ENCODE measurements at places on chromosomes 4 and X.

- DNase-seq: no peak
Observed at GRCh38 chrX:14026121-14026520, 3.6 kb downstream of the GEMIN8 start.

DNA sequence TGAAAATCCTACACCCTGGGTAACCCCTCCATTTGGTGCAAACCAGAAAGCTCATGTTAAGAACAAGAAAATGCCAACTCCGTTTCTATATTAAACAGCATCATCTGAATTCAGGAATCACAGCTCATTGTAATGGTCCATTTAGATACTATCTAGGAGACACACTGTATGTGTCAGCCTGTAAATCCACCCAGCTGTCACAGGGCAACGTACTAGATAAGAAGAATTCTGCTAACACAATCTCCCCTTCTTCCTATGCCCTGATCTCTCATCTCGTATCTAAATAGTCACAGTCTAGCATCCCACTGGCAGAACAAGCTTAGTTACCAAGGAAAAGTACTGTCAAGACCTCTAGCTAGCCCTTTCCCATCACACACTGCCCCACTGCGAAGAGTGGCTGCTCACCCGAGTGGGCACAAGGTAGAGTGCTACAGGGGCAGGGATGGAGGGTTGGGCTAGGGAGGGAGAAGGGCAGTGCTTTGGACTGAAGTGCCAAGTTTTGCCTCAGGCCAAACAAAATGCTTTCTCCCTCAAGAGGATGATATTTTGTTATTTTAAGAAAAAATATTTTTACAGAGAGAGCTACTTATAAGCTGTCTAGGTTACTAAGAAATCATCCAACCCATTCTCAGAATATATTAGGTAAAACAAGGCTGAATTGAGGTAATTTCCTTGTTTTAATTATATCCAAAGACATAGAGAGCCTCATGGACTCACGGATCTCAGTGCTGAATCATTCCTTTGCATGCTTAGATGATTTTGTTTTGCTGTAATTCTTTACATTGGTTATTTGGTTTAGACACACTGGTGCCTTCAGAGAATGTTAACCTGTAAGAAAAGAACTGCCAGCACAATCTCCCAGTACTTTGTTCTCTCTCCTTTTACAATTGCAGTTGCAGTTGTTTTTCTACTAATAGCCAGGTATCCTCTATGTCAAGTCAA is 196.6 kb downstream of the PRDM5 start:
- DNase-seq: peak; percentile 48

DNA sequence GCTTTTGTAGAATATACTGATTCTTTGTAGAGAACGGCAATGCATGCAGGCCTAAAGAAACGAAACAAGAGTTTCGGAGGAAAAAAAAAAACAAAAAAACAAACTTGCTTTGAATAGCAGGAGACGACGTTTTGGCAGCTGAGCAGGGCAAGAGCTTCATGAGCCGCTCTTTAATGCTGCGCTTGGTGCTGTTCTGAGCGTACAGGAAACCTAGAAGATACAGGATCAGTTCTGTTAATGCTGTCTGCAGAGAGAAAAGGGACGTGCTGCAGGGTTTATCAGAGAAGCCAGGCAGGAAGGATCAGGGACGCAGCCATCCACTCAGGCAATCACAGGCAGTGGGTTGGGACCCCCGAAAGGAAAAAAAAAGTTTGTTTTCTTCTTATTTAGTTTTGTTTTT is 182.2 kb downstream of the PACRGL start:
- no peak for DNase-seq

DNA sequence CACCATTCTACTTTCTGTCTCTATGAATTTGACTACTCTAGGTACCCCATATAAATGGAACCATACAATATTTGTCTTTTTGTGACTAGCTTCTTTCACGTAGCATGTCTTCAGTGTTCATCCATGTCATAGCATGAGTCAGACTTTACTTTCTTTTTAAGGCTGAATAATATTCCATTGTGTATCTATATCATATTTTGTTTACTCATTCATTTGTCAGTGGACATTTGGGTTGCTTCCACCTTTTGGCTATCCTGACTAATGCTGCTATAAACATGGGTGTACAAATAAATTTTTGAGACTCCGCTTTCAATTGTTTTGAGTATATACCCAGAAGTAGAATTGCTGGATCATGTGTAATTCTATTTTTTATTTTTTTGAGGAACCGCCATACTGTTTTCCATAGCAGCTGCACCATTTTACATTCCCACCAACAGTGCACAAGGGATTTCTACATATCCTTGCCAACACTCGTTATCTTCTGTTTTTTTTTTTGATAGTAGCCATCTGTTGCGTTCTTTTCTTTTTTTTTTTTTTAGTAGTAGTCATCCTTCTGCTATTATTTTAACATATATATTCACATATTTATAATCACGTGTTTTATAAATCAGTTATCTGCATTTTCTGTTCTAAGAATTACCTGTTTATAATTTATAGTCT is 158.0 kb upstream of the MED14 start:
- no peak for DNase-seq

DNA sequence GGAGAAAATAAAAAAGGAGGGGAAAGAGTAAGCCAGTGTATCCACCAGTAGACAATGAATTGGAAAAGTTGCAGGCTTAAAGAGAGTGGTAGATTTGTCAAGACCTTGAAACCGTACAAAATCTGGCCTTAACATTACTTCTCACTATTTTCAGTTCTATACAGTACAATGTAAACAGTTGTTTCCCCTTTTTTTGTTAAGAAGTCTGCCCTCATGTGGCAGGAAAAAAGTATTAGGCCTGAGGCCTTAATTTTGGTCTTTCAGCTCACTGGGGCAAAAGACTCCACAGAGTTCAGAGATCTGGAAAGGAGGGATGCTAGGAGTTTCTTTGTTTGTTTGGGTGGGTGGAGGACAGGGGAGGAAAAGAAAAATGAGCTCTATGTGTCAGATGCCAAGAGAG is 92.8 kb upstream of the CCDC160 start:
- peak; percentile 53 for DNase-seq

DNA sequence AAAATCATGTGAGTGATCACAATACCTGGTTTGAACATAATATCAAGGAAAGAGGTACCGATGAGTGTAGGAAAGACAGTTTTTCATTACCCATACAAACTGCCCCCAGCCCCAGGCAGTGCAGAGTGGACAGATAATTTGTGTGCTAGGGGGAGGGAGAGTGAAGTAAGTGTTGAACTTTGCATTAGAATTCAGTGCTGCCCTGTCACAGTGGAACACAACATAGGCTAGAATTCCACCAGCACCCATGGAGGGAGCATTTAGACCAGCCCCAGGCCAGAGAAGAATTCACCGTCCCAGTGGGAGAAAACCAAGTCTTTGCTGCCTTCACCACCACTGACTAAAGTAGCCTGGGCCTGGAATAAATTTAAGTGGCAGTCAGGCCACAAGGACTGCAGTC is 107.3 kb downstream of the SCLT1 start:
- DNase-seq: no peak

DNA sequence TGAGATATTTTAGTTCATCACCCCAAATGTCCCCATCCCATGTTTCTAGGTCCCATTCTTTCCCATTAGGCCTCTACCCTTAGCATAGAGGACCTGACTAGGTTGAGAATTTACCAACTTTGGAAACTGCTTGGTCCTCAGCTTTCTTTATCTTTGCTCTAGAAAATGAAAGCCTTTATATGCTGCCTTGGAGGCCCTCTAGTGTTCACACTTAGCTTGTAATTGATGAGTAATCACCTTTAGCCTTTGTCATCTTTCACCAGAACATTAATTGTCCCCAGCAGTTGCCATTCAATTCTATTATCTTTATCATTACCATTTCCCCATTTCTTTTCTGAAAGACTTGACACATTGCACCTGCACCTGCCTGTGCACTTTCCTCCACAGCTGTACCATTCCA is 589.2 kb upstream of the NR3C2 start:
- DNase-seq: no peak

- no peak for DNase-seq
Observed at GRCh38 chrX:154902408-154902807, 16.3 kb downstream of the F8A1 start.

GRCh38 chr4:113325876-113326615 is 276.6 kb downstream of the ANK2 start:
- DNase-seq: no peak

DNA sequence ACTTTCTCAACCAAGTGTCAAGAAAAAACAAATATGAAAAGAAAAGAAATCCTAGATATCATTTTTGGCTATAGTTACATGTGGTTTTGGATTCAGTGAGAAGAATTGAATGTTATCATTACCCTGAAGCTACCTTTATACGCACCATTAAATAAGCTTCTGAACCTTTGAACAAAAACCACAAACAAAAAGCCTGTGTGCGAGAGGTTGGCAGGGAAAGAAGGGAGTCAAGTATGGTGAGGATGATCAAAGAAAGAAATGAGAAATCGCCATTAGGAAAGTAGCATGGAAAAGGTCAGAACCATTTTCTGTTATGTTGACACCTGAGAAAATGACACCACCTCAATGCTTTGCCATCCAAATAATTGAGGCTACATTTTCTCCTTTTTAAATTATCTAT is 1.2 kb upstream of the SLC7A11 start:
- peak; percentile 4 for DNase-seq

- DNase-seq: no peak
Observed at GRCh38 chr4:149766135-149766534, 49.5 kb downstream of the IQCM start.
